ENCODE measurements at places on chromosomes 3 and 15.

GRCh38 chr3:59192473-59192872 is 142.6 kb upstream of the CFAP20DC start:
- no peak for DNase-seq

DNA sequence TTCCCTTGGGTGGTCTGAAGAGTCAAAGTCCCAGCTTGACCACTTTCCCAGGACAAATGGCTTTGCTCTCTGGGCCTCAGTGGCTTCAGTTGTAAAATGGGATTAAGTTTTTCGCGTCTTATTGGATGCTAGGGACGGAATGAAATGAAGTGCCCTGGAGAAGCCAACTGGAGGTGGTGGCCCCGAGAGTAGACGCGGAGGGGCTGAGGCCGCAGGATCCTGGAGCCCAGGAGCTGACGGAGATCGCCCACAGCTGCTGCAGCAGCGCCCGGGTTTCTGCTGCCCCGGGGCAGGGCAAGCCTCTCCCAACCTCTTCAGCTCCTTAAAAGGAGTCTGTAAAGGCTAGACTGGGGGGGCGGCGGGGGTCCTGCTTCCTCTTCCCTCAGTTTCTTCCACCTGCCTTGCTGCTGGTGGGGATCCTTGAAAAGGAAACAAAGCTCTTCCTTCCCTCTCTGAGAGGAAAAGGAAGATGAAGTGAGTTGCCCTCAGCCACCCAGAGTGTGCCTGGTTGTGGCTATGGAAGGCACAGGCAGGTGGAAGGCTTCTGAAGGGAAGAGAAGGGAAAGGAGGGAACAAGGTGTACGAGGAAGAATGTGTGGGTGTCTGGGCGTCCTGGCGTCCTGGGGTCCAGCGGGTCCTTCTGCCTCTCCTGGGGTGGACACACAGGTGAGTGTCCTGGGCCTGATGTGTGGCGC is 967 bp upstream of the BNC1 start:
- no peak for DNase-seq

- DNase-seq: no peak
These were observed 8.1 kb downstream of the TIPARP start for GRCh38 chr3:156682501-156682900.

DNA sequence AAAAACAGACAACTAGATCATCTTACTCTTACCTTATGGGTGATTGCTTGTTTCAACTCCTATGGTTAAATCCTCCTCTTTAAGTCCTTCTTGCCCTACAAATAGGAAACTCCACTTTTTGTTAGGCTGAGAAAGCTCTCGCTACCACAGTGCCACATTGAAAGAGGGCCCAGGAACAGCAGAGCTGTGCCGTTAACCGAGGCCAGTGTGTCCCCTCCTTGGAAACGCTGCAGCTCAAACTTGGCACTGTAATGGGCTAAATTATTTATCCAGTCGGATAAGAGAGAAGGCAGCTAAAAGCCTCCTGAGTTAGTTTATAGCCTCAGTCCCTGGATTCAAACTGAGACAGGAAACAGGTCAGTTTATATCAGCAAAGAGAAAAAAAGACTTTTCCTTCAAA is 46.1 kb downstream of the KBTBD12 start:
- DNase-seq: no peak

DNA sequence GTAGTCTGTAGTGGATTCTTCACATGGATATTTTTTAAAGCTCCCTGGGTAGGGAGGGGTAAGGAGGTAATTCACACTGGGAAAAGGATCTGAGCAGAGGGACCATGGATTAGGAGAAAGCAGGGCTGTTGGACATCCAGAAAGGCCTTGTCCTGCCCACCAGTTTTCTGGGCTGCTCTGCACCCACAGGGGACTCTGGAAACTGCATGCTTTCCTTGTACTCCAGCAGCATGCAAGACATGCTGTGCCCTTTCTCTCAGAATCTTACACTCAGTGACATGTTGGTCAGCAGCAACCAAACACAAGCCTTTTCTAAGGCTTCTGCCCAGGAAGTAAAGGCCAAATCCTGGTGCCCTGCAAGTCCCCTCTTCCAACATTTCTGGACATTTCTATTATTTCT is 2.5 kb upstream of the FBN1 start:
- no peak for DNase-seq

DNA sequence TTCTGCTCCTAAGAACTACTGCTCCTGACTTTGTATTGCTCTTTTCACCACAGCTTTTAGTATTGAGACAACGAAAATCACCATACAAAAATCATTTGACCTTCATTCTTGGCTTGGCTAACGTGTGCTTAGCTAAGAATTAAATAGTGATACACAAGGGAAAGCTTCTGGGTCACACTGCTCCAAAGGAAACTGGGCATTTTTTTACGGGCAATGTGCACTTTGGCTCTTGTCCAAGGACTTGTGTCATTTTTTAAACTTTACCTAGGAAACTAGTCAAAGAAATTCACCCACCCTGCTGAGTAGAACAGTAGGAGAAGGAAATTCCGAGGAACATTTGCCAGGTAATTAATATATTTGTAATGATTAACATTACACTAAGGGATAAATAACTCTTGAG is 19.8 kb downstream of the WDR72 start:
- no peak for DNase-seq

- DNase-seq: no peak
These were observed 782.9 kb upstream of the GOLIM4 start for GRCh38 chr3:168878655-168879054.

- no peak for DNase-seq
These were observed 19.3 kb downstream of the PDZRN3 start for GRCh38 chr3:73605412-73605811.

- no peak for DNase-seq
These were observed 14.4 kb downstream of the CHST13 start for GRCh38 chr3:126538316-126538715.
